Stimulated activated CD4-positive, alpha-beta T cell treated with anti-CD3 and anti-CD28 coated beads, Interleukin-1b, Interleukin-23, amount 100 ng/mL, for 48 hours (primary cell): ENCODE measurements at places on chromosomes 16 and 17.

DNA sequence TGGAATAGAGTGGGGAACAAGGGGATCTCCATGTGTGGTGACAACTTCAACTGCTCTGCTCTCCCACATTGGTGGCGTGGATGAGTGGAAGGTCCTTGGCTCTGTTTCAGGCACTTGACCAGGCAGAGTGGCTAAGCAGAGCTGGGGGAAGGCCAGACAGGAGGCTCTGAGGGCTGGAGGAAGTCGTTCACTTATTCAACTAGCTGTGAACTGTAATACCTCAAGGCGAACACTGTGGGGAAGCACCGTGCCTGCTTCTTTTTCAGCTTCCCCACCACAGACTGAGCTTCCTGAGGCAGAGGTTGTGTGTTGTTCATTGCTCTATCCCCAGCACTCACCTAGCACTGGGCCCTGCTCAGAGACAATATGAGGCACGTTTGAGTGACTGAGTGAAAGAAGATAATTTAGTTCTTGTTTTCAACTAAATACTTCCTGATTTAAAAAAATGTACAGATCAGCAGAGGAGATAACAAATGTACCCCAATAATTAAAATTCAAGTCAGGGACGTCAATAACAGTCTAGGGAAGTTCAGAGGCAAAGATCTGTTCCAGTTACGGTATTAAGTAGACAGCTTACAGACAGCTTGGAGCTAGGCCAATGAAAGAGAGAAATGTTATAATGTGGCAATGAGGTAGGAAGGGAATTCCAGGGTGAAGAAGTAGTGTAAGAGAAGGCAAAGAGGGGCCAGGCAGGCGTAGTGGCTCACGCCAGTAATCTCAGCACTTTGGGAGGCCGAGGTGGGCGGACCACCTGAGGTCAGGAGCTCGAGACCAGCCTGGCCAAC, 34.7 kb downstream of the MYO18A start:
- peak; percentile 72 for DNase-seq

DNA sequence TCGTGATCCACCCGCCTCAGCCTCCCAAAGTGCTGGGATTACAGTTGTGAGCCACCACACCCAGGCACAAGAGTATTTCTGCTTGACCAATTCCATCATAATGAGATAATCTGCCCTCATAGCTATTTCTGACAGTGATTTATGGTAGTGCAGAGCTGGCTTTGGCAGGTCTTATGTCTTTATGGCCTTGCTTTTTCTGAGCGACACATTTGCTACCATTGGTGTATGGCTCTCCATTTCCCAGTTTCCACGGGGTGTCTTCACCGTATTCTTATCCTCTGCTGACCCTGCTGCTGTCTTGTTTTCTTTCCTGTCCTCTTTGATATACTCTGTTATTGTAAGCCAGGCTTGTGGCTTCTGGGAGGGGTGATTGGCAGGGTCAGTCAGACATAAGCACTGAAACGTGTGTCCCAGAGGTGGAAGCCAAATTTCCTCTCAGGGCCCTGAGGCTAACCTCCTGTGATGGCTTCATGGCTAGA, 161.1 kb upstream of the TBX2 start:
- no peak for DNase-seq

- no peak for DNase-seq
These were observed 21.3 kb upstream of the EMP2 start for GRCh38 chr16:10601444-10602408.

- DNase-seq, result no peak
These were observed 90.7 kb downstream of the TIMM22 start for GRCh38 chr17:1087381-1088241.

DNA sequence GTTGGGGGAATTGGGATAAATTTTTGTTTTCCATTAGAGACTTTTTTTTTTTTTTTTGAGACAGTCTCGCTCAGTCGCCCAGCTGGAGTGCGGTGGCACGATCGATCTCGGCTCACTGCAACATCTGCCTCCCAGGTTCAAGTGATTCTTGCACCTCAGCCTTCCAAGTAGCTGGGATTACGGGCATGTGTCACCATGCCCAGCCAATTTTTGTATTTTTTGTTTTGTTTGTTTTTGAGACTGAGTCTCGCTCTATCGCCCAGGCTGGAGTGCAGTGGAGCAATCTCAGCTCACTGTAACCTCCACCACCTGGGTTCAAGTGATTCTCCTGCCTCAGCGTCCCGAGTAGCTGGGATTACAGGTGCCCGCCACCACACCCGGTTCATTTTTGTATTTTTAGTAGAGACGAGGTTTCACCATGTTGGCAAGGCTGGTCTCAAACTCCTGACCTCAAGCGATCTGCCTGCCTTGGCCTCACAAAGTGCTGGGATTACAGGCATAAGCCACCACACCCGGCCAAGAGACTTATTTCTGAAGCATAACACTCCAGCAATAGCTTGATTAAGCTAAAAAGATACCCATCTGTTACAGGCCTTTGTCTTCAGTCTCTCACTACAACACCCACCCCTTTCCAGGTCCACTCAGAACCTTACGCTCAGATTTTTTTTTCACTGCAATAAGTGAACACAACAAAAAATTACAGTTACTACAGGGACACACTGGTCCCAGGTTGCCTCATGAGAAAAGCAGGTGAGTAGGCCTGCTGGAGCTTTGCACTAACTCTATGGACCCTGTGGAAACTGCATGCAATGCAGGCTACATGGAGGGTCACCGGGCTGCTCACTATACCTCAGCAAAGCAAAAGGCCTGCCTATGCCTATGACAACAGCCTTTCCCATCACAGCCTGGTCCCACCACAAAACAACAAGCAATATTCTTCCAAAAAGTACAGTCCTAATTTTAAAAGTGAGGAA, 34.6 kb downstream of the KANSL1 start:
- no peak for DNase-seq

- no peak for DNase-seq
These were observed 7.4 kb upstream of the CCDC57 start for GRCh38 chr17:82219753-82220709.

DNA sequence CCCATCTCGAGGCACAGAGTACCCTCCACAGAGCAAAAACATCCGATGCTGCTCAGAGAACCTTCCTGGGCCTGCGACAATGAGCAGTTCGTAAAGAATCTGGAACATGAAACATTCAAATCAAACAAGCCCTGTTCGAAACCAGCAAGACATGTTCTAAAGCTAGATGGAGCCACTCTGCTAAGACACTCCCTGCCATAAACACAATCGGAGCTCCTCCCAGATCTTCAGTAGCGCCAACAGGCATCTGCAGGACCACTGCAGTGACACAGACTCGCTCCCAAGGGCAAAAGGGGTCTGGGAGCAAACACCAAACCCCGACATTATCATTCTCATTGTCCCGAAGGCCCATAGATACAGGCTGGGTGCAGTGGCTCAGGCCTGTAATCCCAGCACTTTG, 108.7 kb downstream of the ZFHX3 start:
- no peak for DNase-seq

GRCh38 chr17:307741-308507, 44.7 kb downstream of the RPH3AL start:
- DNase-seq, result no peak

DNA sequence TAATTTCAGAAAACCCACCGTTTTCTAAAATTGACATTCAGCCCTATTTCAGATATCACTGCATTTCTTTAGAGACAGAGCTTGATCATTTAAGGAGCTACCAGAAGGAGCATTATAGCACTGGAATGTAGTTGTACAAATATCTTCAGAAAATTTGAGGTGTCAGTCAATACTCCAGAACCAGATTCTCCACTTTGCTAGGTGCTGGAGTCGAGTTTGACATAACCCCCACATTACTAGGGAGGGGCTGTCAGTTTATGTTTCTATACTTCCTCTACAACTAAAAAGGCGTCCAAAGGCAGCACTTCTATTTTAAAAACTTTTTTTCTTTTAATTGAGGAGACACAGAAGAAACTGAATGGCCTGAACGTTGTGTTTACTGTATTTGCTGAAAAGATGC, 892 bp upstream of the KIAA0513 start:
- no peak for DNase-seq

- no peak for DNase-seq
These were observed 26.1 kb downstream of the BCL7C start for GRCh38 chr16:30867747-30868146.

- no peak for DNase-seq
These were observed 12.3 kb downstream of the SDR42E2 start for GRCh38 chr16:22174642-22175041.

DNA sequence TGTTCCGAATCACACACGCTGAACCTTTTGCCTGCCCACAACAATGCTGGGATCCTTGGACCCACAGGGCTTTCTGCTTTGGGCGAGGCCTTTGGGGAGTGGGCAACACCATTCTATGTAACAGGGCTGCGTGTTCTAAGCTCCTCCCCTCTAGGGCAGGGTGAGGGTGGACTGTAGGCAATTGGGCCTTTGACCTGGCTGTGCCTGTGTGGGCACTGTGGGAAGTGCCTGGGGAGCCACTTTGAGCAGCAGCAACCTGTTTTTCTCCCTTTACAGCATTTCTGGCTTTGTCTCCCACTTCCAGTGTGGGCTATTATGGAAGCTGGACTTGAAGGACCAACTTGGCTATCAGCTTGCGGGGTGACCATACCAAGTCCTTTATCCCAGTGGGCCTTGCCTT, 128.9 kb upstream of the WSCD1 start:
- DNase-seq, result no peak

DNA sequence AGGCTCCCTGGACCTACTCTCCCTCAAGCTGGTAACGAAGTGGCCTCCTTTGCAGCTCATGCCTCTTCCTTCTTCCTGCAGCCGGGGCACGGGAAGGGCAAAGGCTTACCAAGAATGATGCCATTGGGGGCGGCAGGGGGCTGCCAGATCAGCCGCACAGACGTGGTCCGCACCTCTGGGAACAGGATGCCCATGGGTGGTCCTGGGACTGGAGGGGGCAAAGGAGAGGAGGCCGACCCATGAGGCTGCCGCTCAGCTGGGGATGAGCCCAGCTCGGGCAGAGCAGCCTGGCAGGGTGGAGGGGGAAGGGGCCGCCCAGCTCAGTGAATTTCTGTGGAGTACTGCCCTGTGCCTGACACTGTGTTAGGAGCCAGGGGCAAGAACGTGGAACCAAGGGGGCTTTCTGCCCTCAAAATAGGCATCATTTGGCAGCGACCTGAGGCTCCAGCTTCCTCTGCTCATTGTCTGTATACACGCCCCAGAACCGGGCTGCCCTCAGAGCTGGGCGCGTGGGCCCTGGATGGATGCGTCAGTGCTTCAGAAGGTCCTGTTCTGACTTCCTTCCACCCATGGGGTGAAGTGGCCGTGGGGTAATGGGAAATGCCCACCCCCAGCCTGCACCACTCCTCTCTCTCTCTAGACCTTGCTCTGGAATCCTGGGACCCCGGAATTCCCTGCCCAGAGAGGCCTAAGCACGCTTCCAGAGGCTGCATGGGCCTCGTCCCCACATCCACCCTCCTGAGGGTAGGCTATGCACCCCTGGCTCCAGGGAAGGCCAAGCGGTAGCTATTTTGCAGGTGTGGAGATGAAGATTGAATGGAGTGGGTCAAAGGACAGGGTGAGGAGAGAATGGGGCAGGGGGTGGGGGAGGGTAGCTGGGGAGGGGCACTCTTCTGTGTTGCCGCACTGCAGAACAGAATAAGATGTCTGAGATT, 79.8 kb upstream of the CDC42EP4 start:
- no peak for DNase-seq

- DNase-seq, result no peak
These were observed 1.4 kb downstream of the KRTAP29-1 start for GRCh38 chr17:41301204-41301790.

- DNase-seq, result no peak
These were observed 16.9 kb downstream of the TRIM25 start for GRCh38 chr17:56896968-56897359.

- DNase-seq, result no peak
These were observed 10.8 kb upstream of the RASD1 start for GRCh38 chr17:17506893-17507464.

DNA sequence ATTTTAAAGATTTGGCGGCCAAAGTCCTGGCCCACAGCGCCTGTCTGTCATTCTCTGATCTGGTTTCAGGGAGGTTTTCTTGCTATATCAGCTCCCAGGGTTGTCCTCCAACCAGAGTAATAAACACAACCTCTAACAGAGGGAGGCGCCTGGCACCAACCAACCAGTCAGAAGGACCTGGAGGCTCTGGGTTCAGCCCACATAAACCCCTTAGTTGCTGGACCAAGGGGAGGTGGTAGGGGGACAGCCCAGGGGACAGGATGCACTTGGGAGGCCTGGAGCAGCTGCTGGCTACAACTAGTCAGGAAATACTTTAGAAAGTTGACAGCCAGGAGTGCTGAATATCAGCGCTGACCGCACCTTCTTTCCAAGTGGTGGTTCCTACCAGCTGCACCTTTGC, 41.7 kb upstream of the CDRT4 start:
- DNase-seq, result no peak

GRCh38 chr17:35543856-35544255, 6.4 kb upstream of the SLFN12L start:
- DNase-seq, result no peak

GRCh38 chr16:549544-550263, 10.5 kb upstream of the PRR35 start:
- DNase-seq, result no peak

GRCh38 chr17:19752216-19753050, 4.3 kb upstream of the ALDH3A1 start:
- DNase-seq, result no peak

GRCh38 chr17:10744501-10745000, 14.7 kb upstream of the TMEM220 start:
- DNase-seq, result no peak

- no peak for DNase-seq
These were observed 1.2 kb downstream of the SIAH1 start for GRCh38 chr16:48383877-48384519.

GRCh38 chr16:77344341-77344740, 90.5 kb downstream of the ADAMTS18 start:
- DNase-seq, result peak; percentile 25

DNA sequence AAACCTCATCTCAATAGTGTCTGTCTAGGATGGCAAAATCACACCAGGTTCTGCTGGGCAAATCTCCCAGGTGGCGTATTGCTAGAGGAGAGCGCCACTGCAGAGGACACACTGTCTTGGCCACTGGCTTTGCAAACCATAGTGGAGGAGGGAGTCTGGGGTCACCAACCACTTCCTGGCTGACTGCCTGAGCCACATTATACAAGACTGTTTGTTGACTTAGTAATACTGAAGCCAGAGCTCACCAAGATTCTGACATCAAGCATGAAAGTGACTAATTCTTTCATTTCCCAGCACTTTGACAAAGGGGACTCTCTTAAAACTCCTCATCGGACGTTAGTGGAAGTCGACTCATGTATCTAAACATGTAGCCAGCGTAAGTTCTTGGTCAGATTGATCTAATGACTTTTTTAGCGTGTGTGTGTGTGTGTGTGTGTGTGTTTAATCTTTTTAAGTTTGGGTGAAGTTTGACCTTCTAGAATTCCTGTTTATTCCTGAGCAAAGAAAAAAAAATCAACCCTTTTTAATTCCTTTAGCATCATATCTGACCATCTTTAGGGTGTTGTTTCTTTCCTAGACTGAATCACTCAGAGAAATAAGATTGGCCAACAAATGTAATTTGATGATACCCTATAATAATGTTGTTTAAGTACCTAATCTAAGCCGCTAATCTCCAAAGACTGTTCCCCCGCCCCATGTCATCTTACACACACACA, 13.7 kb downstream of the PITPNC1 start:
- DNase-seq, result peak; percentile 77

GRCh38 chr16:88768071-88768783, 16.8 kb downstream of the PIEZO1 start:
- no peak for DNase-seq

GRCh38 chr17:9206741-9207332, 185.5 kb downstream of the NTN1 start:
- DNase-seq, result no peak

- DNase-seq, result no peak
These were observed 151.2 kb downstream of the CCDC182 start for GRCh38 chr17:57593739-57594462.
